Stimulated activated CD8-positive, alpha-beta memory T cell treated with anti-CD3 and anti-CD28 coated beads, Interleukin-2, amount 100 ng/mL, for 48 hours (primary cell): ENCODE measurements at places on chromosomes 11 and 22.

- no peak for DNase-seq
Measured at GRCh38 chr22:40746428-40747220, 67.3 kb downstream of the MCHR1 start.

GRCh38 chr22:26883393-26883792, 226.0 kb downstream of the MIAT start:
- no peak for DNase-seq

DNA sequence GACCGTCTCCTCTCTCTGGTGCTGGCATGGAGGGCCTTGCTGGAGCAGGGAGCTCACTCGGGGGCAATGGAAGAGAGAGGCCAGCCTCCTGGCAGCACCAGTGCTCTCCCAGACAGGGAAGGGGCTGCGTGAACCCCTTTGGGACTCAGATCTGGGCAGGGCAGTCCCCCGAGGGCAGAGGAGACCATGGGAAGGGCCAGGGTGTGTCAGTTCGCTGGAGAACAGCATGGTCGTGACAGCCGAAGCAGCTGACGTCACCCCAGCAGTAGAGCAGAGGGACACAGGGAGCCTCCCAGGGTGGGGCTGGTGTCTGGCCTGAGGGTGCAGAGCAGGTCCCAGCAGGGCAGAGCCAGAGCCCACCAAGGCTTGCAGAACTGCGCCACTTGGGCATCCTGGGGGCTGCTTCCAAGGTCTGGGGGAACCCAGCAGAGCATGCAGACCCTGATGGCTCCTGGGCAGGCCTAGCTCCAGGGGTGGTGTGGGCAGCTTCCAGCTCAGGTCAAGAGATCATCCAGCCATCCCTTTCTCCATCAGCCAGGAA, 71.0 kb upstream of the KCNQ1OT1 start:
- no peak for DNase-seq

DNA sequence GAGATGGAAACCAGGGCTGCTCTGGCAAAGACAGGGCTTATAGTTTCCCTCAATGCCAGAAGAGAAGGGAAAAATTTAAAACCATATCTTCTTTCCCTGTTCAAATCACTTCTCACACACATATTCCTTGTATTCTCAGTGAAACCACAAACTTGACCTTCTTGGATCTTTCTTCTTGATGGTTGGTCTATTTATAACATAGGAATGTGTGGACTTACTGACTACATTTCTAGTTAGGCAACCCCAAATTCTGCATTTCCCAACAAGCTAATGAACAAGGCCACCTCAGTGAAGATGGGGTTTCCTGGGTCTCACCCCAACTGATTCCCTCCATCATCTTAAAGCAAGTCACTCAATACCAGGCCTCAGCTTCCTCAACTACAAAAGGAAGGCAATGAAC, 3.8 kb upstream of the QSER1 start:
- no peak for DNase-seq

DNA sequence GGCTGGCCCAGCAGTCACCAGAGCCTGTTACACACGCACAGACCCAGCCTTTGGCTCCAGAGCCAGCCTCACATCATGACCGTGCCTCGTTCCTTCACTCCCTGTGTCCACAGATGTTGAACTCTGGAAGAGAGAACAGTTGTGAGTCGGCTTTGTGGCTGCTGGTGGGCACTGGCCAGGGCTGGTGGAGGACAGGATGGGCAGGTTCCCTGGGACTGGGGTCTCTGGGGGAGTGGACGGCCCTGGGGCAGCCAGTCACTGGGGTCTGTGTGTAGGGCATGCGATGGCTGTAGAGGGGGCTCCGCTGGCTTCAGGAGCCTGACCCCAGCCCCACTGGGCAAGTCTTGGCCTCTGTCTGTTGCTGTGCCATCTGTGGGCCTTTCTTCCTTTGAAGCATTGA, 1070.1 kb downstream of the BRD1 start:
- no peak for DNase-seq

DNA sequence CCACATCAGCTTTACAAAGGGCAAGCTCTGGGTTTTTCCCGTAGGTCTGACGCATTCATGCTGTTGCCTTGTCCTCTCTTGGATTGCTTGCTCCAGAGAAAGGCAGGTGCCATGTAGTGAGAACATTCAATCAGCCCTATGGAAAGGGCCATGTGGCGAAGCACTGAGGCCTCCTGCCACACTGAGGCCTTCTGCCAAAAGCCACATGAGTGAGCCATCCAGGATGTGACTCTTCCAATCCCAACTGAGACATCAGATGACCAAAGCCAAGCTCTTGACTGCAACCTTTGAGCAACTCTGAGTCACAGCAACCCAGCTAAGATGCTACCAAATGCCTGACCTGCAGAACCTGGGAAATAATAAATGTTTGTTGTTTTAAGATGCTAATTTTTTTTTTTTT, 9.0 kb upstream of the PANX3 start:
- DNase-seq = no peak

GRCh38 chr22:35128637-35129036, 62.7 kb downstream of the ISX start:
- no peak for DNase-seq

DNA sequence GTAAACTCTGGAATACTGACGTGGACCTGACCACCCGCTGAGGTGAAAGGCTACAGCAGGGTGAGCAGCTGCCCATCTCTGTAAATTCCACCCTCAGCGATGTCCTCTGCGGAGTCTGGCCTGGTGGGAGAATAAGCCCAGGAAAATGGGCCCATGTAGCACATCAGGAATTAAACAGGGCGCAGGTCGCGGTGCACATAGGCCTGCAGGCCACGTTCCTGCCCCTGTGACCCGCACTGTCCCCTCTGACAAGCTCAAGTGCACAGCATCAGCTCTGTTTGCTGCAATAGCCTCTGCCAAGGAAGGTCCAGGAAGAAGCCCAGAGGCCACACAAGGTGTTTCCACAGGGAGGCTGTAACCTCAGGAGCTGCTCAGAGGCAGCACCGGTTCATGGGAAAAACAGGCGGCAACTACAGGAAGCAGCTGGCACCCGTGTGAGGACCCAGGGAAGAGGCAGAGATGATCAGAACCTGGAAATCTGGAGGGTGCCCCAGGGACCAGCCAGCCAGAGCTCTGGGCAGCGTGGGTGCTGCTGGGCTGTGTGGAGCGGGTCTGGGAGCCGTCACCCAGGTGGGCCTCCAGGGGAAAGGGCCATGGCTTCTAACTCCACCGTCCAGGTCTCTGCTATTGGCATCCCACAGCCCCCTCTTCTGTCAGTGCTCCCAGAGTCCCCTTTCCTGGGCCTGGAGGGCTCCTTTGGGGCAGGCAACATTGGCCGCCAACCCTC, 808 bp upstream of the IFITM2 start:
- DNase-seq = no peak

- no peak for DNase-seq
Measured at GRCh38 chr11:105177658-105178057, 38.1 kb upstream of the CARD18 start.

GRCh38 chr11:62401811-62402210, 17.0 kb upstream of the SCGB1A1 start:
- DNase-seq = no peak

DNA sequence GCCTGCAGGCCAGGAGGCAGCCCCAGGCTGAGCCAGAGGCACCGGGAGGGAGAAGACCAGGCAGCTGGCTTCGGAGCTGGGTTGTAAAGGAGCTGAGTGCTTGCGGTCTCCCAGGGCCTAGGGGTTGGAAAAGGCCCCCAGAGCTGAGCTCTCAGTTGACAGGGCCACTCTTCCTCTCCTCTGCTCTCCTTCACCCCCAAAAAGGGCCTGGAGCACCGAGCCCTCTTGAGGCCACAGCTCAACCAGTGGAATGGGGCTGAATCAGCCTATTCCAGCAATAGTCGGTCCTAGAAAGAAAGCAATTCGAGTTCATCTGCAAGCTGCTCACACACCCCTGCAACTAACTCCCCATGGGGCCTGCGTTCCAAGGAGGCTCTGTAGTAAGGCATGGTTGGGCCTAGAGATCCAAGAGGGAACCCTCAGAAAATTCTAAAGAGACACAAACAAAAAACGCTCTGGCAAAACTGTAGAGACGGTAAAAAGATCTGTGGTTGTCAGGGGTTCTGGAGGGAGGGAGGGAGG, 205.0 kb downstream of the BUD13 start:
- DNase-seq = no peak

DNA sequence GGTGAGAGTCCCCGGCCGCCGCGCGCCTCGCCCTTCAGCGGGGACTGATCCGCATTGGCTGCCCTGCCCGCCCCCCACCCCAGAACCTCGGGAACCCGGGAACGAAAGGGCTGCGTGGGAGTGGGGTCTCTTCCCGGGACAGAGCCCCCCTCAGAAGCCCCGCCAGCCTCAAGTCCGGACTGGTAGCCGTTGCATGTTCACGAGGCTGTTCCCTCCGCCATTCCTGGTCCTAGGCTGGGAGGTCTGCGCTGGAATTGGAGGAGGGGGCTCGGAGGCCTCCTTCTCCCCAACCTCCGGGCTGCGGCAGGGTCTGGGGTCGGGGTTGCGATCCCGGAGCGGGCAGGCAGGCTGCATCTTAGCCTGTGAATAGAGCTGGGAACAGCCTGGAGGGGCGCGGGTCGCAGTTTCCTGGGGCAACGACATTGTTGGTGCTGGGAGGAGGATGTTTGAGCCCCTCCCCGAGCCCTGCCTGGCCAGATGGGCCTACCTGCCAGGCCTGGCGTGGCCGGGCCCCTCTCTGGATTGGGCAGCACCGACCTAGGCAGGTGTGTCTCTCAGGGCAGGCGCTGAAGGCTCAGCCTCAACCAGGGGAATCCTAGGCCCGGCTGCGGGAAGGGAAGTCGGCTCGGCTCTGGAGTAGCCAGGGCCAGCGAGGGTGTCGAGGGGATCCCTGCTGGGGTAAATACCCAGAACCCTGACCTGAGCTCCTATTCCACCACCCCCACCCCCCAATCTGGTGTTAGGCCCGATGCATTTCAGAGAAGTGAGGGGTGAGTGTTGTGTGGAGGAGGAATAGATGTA, 670 bp downstream of the MAPK8IP1 start:
- DNase-seq = no peak

GRCh38 chr11:47488111-47488510, 39.2 kb upstream of the RAPSN start:
- no peak for DNase-seq

- DNase-seq = no peak
Measured at GRCh38 chr11:72828692-72829101, 14.5 kb downstream of the ATG16L2 start.

DNA sequence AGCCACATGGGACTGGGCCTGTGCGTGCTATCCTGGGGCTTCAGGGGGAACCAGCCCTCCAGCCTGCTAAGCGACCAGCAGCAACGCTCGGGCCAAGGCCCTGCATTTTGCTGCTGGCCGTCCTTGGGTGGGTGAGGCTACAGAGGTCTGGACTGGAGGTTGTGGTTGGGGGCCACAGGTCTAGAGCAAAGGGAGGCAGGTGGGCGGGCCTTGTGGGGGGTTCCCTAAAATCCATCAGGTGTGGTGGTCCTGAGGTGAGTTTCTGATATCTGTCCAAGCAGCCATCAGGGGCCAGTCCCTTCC, 34.7 kb downstream of the PPM1F start:
- DNase-seq = no peak

GRCh38 chr11:74818283-74818946, 69.8 kb downstream of the RNF169 start:
- DNase-seq = no peak

DNA sequence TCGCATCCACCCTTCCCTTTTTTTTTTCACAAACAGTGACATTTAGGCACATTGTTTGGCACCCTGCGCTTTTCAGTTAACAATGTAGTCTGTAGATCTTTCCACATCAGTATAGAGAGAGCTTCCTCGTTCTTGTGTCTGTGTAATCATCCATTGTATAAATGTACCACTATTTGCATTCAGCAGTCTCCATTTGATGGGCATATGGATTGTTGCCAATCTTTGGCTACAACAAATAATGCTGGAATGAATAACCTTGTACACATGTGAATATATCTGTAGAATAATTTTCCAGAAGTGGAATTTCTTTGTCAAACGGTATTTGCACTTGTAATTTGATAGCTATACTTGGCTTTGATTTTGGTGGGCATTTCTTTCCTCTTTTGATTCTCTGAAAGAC, 17.1 kb downstream of the MPEG1 start:
- no peak for DNase-seq

- DNase-seq = peak; percentile 36
Measured at GRCh38 chr11:19241260-19242178, 774 bp upstream of the E2F8 start.

GRCh38 chr11:34212566-34212965, 107.1 kb downstream of the NAT10 start:
- no peak for DNase-seq

- DNase-seq = no peak
Measured at GRCh38 chr22:43861529-43861928, 784 bp downstream of the SULT4A1 start.

DNA sequence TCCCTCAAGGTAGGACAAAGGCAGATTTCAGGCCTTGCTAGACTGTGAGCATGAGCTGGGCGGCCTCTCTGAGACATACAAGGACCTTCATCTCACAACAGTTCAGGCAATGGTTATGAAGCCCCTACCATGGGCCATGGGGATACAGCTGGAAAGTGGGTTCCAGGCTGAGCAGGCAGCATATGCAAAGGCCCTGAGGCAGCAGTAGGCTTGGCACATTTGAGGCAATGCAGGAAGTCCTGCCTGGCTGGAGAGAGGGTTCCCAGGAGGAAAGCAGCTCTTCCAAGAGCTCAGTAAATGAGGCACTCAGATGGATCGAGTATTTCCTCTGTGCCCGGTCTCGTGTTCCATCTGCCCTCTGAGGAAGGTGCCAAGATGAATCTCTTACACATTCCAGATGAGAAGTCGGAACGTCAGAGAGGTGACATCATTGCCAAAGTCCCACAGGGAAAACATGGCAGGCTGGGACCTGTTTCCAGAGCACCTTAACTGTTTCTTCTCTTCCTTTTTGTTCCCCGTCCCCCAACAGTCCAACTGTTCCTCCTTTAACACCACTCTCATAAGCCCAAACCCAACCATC, 388.6 kb downstream of the MN1 start:
- DNase-seq = no peak

GRCh38 chr11:86523738-86524619, 148.4 kb downstream of the ME3 start:
- DNase-seq = no peak

GRCh38 chr11:69239641-69240040, 54.3 kb upstream of the MYEOV start:
- no peak for DNase-seq

- DNase-seq = no peak
Measured at GRCh38 chr11:28504555-28505110, 396.4 kb downstream of the METTL15 start.

- no peak for DNase-seq
Measured at GRCh38 chr11:67492069-67492727, 9.4 kb downstream of the AIP start.

DNA sequence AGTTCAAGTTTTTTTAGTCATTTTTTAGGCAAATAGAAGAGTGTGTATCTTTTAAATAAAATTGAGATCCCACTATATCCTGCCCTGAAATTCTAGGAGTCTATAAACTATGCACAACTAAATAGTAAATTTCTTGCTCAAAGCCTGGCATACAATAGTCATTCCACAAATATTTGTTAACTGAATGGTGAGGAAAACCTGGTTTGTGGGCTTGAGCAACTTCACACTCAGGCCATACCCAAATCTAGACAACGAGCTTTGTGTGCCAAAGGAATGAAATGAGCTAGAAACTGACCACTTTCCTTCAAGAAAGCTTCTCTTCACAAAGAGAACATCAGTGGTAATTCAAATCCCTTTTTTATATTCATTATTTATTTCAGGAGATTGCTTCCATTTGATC, 39.6 kb upstream of the AMOTL1 start:
- no peak for DNase-seq
